Daoy (cell line): ENCODE measurements at places on chromosomes 16 and 17. TPM values are rescaled to one million over a fixed set of nuclear protein-coding genes. Genes with fewer than 3 reads are reported as not detected.

- peak; percentile 17 for DNase-seq
Measured at GRCh38 chr17:10843811-10844210, 5.9 kb upstream of the PIRT start.

DNA sequence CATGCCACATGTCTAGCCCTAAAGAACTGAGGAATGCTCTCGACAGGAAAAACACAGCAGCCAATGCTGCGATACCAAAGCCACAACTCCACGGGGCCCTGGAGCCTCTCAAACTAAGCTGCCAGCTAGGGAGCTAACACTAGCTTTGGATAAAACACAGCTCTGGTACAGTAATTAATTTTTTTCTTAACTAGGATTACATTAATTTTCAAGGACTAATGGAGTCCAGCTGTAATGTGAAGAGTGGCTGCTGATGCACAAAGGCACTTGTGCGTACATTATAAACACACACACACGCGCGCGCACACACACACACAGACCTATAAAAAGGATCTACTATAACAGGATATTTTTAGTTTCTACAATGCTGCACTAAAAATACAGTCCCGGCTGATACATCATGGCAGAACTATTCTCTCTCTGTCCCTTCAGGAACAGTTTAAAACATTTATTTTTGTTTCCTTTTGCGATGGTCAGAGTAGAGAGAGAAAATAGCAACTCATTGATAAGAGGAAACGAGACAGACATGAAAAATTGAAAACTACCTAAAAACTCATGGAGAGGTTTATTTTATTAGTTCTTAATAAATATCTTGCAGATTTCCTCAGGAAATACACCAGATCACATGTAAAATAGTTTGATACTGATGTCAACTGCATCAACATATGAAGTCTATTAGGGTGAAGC lies 88.5 kb downstream of the SMG6 start:
- peak; percentile 69 for DNase-seq

- no peak for DNase-seq
Measured at GRCh38 chr17:49830605-49831004, 17.3 kb downstream of the TAC4 start.

The TP53TG3F gene
- 0.29 TPM in 1 of 2 replicates, not detected in the other for total RNA-seq
